ENCODE measurements at places on chromosomes 2 and 18.

DNA sequence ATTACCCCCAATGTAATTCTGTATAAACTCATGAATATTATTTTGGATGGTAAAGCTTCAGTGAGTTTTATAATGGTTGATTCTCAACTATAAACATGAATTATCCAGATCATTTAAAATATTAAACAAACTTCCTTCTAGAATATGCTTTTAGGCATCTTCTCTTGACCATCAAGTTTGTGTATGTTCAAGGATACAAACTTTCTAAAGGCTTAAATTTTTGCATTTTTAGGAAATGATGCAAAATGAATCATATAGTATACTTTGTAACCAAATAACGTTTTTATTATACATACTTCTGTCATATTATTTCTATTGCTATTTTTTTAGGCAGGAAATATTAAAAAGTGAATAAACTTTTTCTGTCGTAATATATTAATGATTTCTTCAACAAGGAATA is 62.8 kb downstream of the OSBPL6 start:
- no peak for DNase-seq

DNA sequence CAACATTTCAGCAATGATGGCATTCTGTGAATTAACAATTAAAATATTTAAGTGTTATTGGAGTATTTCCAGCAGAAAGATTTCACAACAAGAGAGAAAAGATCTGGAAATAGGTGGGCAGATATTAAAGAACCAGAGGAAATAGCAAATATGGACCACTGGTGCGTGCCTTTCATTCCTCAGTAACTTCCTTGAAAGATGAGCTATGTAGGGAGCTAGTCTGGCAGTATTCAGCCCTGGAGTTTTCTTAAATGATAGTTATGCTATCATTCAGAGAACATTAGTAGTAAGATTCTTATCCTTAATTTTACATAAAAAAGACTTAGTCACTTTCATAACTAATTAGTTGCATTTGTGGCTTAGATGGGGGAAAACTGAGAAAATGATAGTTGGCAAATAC is 41.5 kb downstream of the TANC1 start:
- no peak for DNase-seq

- DNase-seq: no peak
These were observed 170.6 kb downstream of the FHOD3 start for GRCh38 chr18:36468161-36468560.

- DNase-seq: no peak
These were observed at the start of gene GKN1 for GRCh38 chr2:68974251-68974650. Gene GKN1 (plus strand): TSS chr2:68974636. CDS start chr2:68974678, 42 bp downstream.

GRCh38 chr2:69998761-69999160 is 37.3 kb upstream of the ASPRV1 start:
- no peak for DNase-seq

- DNase-seq: no peak
These were observed 702 bp downstream of the OLA1 start for GRCh38 chr2:174247474-174248186.

- DNase-seq: no peak
These were observed 254.1 kb upstream of the TMEFF2 start for GRCh38 chr2:192448881-192449280.

DNA sequence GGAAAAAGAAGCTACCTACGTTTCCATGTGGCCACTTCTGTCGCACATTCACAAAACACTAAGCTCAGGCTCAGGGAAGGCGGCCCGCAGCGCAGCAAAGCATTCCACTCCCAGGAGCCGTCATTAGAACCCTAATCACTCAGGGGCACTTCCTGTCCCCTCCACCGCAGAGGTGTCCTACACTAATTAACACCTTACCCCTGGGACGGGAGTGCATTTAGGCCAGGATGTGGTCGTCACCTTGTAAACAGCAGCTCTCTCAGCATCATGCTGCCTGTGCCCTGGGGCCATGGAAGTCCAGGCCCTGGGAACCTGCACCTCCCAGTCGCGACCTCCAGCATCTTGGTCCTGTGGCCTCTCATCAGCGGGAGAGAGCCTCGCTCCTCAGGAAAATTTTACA is 359.8 kb upstream of the SALL3 start:
- no peak for DNase-seq

GRCh38 chr2:14602309-14602708 is 30.2 kb upstream of the LRATD1 start:
- DNase-seq: no peak

DNA sequence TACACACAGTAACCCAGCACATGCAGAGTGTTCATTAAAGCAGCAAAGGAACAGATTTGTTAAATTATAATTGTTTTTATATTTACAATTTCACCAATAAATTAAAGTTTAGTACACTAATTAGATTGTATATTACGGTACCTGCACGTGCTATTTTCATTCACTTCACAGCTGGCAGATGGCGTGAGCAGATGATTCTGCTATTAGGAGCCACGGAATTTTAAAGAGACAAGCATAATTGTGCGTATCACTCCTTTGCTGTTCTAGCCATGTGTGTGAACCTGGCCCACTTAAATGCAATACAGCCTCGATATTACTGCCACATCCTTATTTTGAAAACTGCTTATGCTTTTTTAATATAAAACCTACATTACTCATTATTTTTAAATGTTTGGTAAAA is 332.8 kb upstream of the SOX11 start:
- DNase-seq: no peak

Data from stimulated activated CD8-positive, alpha-beta memory T cell treated with anti-CD3 and anti-CD28 coated beads, Interleukin-4, amount 100 ng/mL, for 48 hours (primary cell).